Retinal pigment epithelial cell (primary cell): ENCODE measurements at places on chromosomes 4 and X.

- peak; percentile 2 for DNase-seq
Measured at GRCh38 chrX:148135738-148136137, 154.6 kb downstream of the FMR1NB start.

GRCh38 chr4:38673130-38673978, 9.4 kb downstream of the KLF3 start:
- no peak for DNase-seq

DNA sequence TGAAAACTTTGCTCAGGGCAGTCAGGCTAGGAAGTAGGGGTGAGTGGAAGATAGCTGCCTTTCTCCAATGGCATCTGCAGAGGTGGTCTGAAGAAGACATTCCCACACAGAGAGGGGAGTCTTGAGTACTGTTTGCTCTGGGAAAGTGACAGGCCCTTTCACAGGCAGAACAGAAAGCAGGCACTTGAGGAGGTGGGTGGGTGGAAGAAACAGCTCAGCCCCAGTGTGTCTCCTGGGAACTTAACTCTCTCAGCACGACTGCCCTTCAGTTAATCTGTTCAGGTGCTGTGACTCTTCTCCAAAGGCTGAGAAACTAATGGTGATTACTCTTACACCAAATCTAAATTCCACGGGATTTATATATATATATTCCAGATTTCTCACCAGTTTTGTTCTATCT, 28.3 kb downstream of the ENOPH1 start:
- DNase-seq, result no peak

DNA sequence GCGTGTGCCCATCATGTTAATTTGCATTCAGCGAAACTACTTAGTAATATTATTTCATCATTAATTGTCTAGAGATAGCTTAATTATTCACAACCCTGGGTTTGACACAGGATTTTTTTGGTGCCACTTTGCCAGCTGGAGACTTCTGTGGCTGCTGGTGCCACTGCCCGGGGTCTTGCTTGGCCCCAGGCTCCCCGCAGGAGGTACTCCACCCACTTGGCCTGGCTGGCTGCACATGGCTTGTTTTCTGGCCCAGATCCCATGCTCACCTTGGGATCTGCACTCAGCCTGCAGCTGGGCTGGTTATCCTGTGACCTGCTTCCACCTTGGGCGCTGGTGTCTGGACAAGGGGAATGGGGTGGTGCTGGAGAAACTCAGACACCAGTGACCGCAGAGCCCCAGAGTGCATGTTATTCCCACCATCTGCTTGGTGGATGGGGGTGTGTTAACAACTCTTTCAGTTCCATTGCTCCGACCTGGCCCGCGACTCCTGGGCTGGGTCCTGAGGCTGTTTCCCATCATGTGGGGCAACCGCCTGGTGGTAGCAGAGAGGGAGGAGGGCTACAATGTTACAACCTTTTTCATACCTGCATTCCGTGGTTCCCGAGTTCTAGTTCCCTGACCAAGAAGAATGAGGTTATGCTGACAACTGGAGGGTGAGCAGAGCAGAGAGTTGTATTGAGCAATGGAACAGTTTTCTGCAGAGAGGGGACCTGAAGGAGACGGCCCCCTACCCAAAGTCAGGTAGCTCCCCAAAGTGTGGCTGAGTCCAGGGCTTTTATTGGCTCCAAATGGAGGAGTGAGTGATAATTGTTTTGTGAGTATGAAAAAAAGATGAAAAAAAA, 1950.0 kb upstream of the IGFBP7 start:
- DNase-seq, result no peak

GRCh38 chr4:140308366-140309123, 64.9 kb upstream of the SCOC start:
- no peak for DNase-seq

DNA sequence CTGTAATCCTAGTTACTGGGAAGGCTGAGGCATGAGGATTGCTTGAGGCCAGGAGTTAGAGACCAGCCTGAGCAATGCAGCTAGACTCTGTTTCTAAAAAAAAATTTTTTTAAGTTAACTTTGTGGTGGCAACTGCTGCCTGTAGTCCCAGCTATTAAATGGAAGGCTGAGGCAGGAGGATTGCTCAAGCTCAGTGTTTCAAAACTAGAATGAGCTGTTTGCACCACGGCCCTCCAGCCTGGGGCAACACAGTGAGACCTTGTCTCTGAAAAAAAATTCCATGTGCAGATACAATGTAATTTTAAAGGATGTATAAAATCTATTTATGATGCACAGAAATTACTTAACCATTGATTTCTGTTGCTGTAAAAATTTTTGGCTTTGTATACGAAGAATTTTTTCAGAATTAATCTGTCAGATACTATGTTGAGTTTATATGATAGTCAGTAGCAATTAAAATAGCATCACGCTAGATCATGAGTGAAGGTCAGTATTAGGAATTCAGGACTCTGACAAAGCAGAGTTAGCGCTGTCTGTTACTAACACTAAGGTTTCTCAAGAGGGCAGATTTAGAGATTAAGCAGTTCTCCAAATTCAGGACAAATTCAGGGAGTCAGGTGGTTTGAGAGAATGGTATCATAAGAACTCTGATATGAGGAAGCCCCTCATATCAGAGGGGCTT, 8.3 kb upstream of the AGA start:
- DNase-seq, result no peak

GRCh38 chr4:5812506-5813229, 80.2 kb downstream of the CRMP1 start:
- DNase-seq, result no peak

DNA sequence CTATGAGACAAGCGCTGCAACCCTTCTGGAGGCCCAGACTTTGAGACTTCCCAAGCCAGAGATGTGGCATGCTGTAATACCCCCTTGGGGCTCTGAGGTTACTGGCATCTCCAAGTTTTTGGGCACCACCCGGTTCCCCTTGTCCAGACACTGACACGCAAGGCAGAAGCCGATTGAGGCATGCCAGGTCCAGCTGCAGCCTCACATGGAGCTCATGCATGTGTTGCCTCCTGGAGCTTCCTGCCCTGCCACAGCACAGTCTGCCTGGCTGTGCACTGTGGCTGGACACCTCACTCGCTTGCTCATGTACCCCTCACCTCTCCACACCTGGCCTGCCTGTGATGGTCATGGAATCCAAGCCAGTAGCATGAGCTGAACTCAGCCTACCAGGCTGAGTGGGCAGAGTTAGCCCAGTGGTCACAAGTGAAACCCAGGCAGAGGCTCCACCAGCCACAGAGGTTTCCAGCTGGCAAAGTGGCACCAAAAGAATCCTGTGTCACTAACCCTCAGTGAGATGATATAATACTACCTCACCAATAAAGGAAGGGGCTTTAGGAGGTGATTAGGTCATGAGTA, 789.2 kb upstream of the INTU start:
- no peak for DNase-seq

DNA sequence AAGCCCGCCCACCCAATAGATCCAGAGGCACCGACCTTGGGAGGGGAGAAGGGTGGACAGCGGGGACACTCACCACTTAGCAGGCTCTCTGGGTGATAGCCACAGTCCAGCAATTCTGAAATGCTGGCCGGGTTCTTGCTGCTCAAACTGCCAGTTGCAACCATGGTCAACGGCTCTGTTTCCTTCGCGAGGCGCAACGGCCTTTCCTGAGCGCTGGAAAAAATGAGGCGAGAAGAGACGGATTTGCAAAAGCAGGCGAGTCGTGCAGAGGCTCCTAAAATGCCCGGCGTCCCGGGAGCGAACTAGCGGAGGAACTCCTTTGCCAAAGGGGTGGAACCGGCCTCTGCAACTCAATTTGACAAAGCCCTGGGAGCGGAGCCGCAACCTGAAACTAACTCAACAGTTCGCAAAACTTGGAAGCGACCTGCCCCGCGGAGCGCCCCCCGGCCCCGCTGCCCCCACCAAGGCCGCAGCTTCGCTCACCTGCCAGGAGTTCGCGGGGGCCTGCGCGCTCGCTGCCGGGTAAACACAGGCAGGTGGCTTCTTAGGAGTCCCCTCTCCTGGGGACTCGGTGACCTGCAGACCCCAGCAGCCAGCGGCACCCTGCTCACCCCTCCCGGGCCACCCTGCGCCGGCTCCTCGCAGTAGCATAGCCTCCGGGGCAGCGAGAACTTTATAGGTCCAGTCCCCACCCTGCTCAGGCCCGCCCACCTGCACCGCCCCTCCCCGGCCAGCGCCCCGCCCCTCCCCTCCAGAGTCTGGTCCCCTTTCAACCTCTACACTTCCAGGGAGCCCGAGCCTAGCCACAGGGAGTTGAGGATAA, at the start of gene DDIT4L:
TSS of gene DDIT4L (minus strand) at position 649 of the 823 bp plus-strand sequence. CDS start at position 164, 485 bp downstream.
- no peak for DNase-seq

GRCh38 chr4:29326816-29327215, 1393.4 kb upstream of the PCDH7 start:
- DNase-seq, result no peak

DNA sequence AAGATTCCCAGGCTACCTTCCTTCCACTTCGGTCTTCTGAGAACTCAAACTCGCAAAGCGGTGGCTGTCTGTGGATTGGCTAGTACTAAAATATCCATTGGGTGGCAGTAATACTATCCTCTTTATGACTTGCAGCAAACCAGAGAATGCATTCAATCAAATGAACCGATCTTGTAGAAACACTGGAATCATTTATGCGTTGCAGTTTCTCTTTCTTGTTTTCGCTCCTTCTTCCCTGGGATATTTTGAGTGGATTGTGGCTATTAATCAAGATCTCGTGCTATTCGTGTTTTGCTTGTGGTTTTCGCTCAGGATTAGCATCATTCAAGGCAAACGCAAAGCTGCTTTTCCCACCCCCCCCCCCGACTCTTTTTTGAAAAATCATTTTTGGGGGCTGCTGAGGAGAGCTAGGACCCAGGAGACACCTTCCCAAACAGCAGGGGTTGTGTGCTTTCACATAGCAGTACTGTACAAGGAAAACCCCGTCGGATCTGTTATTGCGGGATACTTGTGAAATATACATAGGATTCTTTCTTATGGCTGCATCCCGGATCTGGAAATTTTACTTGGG, at the start of gene IL1RAPL1:
TSS of gene IL1RAPL1 (plus strand) at position 466 of the 571 bp plus-strand sequence.
- peak; percentile 31 for DNase-seq

- no peak for DNase-seq
Measured at GRCh38 chr4:101807351-101807750, 16.8 kb downstream of the BANK1 start.

GRCh38 chrX:140724736-140725135, 15.2 kb downstream of the LINC00632 start:
- DNase-seq, result no peak

DNA sequence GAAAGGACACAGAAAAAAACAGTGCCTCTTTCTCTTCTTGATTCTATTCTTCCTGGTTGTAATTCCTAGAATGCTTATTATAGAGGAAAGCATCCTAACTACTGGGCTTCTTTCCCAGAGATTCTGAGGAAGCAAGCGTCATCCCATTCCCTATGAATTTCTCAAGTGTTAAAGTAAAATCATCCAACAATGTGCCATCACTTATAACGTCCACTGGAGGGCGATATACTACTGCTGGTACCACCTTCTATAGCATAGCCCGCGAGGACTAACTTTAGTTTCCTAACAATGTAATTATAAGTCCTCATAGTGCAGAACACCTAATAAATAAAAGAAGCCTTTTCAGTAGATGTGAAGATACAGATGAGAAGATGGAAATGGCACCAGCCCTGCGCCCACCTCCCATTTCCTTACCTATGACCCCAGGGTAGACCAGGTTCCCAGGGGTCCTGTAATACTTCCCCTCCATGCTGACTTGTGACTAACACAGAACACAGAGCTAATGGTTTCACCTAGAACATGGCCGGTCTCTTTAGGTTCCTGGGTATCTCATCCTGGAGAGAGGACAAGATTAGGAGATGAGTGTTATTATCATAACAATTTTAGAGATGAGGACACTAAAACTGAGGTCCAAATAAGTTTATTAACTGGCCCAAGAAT, 4.2 kb downstream of the CENPVL3 start:
- no peak for DNase-seq

GRCh38 chr4:87851953-87852352, 19.2 kb downstream of the MEPE start:
- DNase-seq, result no peak

- peak; percentile 4 for DNase-seq
Measured at GRCh38 chrX:150897421-150898320, 797 bp downstream of the CD99L2 start.

DNA sequence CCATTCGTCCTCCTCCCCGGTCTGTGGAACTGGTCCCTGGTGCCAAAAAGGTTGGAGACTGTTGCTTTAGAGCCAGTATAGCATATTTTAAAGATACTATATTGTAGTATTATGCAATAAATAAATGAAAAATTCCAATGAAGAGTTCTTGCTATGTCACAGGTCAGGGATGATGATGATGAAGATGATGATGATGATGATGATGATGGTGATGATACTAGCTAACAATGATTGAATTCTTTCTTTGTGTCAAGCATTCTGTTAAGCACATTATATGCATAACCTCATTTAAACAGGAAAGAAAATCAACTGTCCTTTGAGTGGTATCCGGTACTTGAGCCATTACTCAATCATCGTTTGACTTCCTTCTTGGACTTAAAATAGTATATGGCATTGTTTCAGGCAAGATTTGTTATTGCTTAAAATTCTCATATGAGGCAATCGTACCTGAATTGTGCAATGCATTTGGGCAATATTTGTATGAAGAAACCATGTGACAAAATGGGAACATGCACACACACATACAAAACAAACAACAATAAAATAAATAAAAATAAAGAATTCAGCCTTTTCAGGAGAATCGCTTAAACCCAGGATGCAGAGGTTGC, 22.8 kb upstream of the TLR2 start:
- no peak for DNase-seq

DNA sequence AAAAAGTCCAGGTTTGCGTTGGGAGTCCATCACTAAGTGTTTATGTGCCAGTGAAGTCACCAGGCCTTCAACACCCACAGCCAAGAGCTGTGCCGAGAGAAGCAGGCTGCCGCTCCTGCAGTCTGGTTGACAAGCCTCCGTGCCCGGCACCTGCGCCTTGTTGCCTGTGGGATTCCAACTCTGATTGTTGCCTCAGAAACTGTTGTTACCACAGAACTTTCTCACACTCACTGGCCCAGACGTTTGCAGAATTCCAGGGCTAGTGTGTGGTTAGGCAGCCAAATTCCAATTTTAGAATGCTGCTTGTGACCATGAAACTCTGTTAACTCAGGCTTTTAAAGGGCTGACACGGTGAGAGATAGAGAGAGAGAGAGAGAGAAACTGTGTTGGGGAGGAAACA, 119.5 kb upstream of the LIMCH1 start:
- DNase-seq, result peak; percentile 97

- DNase-seq, result no peak
Measured at GRCh38 chr4:48979914-48980579, 6.0 kb upstream of the CWH43 start.

DNA sequence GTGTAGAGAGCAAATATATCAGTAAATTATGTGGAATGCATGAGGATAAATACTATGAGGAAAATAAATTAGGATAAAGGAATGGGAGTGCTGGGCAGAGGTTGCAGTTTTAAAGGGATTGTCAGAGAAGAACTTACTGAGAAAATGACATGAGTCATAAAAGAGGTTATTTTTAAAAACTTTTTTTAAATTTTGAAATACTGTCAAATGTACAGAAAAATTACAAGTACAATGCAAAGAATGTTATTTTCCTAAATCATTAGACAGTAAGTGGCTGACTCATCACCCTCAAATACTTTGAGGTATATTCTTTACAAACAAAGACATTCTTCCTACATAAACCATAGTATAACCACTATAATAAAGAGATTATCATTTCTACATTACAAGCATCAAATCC, 29.8 kb upstream of the H2AZ1 start:
- DNase-seq, result no peak
